Stimulated activated CD8-positive, alpha-beta memory T cell treated with anti-CD3 and anti-CD28 coated beads, Interleukin-15, amount 100 ng/mL, for 24 hours (primary cell): ENCODE measurements at places on chromosomes 2 and 18.

- no peak for DNase-seq
Observed at GRCh38 chr2:113039158-113039557, 13.5 kb downstream of the IL36B start.

GRCh38 chr18:22485808-22486244 lies 68.1 kb upstream of the CTAGE1 start:
- DNase-seq, result no peak

DNA sequence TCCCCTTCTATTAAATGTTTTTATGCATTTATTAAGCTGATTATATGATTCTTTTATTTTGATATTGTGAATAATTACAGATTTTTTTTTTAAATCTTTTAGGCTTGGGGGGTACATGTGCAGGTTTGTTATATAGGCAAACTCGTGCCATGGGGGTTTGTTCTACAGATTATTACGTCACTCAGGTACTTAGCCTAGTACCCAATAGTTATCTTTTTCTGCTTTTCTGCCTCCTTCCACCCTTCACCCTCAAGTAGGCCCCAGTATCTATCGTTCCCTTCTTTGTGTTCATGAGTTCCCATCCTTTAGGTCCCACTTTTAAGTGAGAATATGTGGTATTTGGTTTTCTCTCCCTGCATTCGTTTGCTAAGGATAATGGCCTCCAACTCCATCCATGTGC lies 92.2 kb upstream of the CWC22 start:
- no peak for DNase-seq

DNA sequence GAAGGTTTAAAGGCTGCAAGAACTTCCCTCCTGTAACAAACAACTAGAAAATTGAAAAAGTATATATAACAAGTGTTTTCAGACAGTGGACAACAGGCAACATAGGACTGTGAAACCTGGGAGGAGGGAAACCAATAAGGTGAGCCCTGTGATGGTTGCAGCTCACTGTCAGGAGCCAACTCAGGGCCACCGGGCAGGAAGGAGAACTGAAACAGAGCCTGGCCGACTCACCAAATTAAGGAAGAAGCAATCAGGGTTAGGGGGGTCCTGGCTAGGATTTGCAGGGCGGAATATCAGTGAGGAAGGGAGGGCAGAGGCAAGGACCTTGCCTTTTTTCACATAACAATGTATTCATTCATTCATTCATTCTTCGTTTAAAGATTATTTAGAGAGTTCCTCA lies 21.8 kb upstream of the CNRIP1 start:
- no peak for DNase-seq

DNA sequence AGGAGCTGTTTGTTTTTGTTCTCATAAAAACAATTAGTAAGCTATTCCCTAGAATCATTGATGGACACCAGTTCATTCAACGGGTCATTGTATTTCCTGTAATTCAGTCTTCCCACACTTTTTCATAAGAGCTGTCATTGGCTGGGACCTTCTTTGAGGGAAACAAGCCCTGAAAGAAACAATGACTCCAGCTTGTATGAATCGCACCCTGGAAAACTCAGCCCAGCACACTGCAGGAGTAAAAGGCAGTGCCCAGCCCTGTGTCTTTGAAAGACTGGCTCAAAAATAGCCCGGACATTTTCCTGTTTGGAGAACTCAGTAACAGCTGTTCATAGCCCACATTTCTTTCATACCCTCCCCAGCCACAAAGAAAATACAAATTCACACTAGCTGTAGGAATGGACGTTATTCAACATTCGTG lies 81.5 kb downstream of the NCKAP5 start:
- DNase-seq, result no peak

- no peak for DNase-seq
Observed at GRCh38 chr2:15714002-15714401, 122.3 kb downstream of the DDX1 start.

GRCh38 chr2:225841314-225841713 lies 441.8 kb downstream of the NYAP2 start:
- DNase-seq, result no peak

GRCh38 chr18:12703664-12704063 lies 822 bp downstream of the PSMG2 start:
- no peak for DNase-seq

GRCh38 chr2:10404324-10405143 lies 43.6 kb downstream of the ODC1 start:
- no peak for DNase-seq

- no peak for DNase-seq
Observed at GRCh38 chr2:138881126-138881525, 100.9 kb upstream of the NXPH2 start.

- DNase-seq, result no peak
Observed at GRCh38 chr2:121232626-121233265, 52.3 kb downstream of the TFCP2L1 start.

- DNase-seq, result no peak
Observed at GRCh38 chr2:73746015-73746876, 9.1 kb upstream of the TPRKB start.

GRCh38 chr2:161422816-161423403 lies 6.8 kb downstream of the TBR1 start:
- DNase-seq, result no peak

- DNase-seq, result no peak
Observed at GRCh38 chr2:121031568-121032340, 253.2 kb downstream of the TFCP2L1 start.
